Activated CD4-positive, alpha-beta T cell treated with anti-CD3 and anti-CD28 coated beads, Interleukin-2, amount 50 U/mL, for 24 hours (primary cell): ENCODE measurements at places on chromosomes 16 and 17.

DNA sequence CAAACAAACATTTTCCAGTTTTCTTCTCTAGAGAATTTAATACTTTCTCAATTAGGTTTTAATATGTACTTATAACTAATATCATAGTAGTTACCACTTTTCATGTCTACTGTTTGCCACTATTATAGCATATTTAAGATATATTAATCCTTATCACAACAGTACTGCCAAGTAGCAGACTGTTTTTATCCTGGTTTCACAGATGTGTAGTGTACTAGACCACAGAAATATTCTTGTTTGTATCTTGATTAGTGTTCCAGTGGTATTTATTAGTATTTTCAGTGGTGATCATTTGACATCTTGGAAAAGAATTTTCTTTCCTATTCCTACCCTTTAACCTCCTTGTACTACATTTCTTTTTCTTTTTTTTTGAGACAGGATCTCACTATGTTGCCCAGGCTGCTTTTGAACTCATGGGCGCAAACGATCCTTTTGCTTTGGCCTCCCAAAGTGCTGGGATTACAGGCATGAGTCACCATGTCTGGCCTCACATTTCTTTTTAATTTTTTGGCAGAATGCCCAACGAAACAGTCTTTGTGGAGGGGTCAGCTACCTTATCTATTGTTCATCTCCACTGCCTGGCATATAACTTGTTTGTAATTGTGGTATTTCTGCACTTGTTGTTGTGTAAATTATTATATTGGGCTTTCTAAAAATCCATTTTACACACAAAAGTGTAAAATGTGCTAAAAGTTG lies 27.2 kb downstream of the MAP2K4 start:
- no peak for DNase-seq

GRCh38 chr16:85970738-85971137 lies 71.8 kb downstream of the IRF8 start:
- no peak for DNase-seq

DNA sequence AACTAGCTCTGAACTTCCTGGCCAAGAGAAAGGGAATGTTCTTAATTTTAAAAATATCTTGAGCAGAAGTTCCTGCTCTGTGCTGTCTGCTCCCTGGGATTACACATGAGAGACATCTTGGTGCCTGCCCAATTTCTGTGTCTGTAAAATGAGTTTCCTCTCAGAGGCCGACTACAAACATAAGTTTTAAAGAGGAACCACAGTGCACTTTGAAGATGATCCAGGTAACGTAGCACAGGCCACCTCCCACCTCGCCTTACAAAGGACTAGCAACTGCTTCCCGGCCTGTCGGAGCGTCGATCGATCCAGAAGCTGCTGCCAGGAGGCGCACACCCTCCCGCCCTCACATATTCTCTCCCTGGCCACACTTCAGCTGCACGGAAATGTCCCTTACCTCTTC lies 55.0 kb upstream of the ATP2A3 start:
- no peak for DNase-seq

- no peak for DNase-seq
Measured at GRCh38 chr16:66242672-66243071, 123.8 kb upstream of the CDH5 start.

DNA sequence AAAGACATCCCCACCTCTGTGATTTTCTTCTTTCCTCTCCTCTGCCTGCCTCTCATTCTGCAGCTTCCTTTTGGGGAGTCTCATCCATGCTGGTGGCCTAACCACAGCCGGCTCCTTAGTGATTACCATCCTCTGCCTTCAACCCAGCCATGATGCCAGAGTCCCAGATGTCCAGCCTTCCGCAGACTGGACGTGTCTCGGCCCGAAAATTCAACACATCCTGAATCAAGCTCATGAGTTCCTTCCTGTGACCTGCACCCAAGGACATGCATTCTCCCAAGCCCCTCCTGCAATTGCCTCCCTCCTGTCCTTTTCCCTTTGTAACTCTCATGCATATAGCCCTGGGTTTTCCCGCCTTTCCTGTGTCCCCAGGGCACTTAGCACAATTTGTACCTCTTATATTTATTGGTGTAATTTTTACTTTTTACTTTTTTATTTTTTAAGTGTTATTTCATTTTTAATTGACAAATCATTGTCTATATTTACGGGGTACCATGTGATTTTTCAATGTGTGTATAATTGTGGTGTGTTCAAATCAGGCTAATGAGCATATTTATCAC lies 1.2 kb upstream of the SLC13A5 start:
- no peak for DNase-seq

DNA sequence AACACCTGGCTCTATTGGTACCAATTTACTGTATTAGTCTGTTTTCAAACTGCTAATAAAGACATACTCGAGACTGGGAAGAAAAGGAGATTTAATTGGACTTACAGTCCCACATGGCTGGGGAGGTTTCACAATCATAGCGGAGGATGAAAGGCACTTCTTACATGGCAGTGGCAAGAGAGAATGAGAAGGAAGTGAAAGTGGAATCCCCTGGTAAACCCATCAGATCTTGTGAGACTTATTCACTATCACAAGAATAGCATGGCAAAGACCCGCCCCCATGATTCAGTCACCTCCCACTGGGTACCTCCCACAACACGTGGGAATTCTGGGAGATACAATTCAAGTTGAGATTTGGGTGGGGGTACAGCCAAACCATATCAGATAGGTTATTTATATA lies 22.6 kb upstream of the GOSR1 start:
- no peak for DNase-seq

GRCh38 chr16:60091071-60091470 lies 1357.0 kb upstream of the GOT2 start:
- DNase-seq: no peak

DNA sequence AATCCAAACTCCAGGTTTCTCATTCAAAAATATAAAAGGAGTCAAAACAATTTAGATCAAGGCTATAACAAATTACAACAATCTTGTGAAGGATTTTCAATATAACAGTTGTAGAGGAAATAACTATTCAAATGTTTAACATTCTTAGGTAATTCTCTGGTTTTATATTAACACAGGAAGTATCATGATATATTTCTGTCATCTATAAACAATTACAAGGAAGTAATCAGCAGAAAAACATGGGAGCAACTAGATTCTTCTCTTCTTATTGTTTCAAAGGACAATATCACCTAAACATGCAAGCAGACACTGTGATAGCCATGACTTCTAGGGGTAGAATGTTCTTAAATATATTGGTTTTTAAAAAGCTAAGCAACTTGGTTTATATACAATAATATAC lies 49.9 kb downstream of the FBXL20 start:
- DNase-seq: no peak

GRCh38 chr17:61352781-61353491 lies 46.7 kb upstream of the TBX2 start:
- DNase-seq: no peak

- no peak for DNase-seq
Measured at GRCh38 chr17:59851439-59852375, 41.0 kb downstream of the TUBD1 start.

DNA sequence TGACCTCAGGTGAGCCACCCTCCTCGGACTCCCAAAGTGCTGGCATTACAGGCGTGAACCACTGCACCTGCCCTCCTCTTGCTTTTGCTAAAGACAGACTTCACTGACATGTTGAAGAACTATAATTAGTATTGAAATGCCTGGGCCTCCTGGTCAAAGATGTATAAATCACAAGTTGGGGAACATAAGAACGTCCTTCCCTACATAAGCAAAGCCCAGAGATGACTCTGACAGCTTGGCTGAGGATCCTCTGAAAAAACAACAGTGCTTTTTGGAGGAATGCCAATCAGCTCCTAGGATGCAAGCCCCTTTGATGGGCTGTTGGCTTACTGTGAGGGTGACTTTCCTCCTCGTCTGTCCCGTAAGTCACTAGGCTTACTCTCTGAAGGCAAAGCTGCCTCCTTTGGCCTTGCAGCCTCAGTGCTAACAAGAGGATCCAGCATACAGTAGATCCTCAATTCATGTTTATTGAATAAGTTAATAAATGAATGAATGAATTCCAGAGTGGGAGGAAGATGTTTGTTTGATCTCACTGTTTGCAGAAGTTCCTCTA lies 6.3 kb downstream of the APOH start:
- DNase-seq: no peak
